ENCODE measurements at places on chromosomes 11 and 22.
A peak's percentile ranks its signal among the peaks of the same experiment; 100 is the strongest.

GRCh38 chr11:63564056-63564774, 1.0 kb upstream of the PLAAT2 start:
- peak; percentile 42 for DNase-seq

DNA sequence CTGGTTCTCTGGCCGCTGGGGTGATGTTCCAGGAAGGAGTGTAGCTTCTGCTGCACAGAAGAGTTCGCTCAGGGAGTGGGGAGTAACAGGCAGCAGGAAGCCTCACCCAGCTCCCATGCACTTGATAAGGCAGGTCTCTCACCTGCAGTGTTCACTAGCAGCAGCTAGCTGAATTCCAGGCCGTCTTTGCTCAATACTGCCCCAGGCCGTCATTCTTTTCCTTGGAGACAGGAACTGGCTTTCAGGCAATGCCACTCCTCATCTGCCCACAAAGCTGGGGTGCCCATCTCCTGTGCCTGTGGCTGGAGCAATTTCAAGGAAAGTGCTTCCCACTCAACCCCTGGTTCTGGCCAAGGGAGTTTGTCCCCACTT, 66.1 kb downstream of the ARHGAP42 start:
- DNase-seq = no peak

DNA sequence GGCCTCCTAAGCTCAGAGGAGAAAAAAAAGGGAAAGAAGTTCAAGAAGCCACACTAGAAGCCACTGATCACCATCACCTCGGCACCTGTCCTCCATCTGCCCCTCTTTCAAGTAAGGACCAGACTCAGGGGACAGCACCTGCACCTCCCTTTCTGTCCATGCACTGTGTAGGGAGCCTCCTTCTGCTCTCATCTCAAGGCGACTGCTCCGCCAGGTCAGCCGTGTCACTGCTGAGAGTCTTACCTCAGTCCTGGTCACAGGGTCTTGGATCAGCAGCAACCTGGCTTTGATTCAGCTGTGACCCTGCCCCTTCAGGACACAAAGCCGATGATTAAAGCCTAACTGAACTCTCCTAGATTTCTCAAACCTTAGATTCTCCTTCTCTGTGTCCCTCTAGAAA, 101.5 kb downstream of the ZNF280B start:
- DNase-seq = no peak

GRCh38 chr11:16605389-16605893, 133.0 kb upstream of the C11orf58 start:
- DNase-seq = no peak

- no peak for DNase-seq
These were observed 26.9 kb upstream of the OR56A1 start for GRCh38 chr11:6057452-6057851.

DNA sequence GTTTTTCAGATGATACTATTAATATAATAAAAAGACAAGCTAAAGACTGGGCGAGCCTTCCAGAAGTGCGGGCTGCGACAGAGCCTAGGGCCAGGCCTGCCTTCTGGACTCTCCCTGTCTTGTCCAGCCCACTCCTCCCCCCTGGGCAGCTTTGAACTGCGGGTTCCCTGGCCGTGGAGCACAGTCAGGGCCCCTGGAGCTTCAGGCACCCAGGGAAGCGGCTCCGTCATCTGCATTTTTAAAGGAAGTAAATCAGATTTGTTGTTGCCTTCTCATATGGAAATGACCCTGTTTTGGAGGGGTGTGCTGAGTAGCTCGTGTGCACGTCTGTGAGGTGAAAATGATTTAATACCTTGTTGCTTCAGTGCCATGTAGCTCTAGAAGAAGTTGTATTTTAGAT, 265.3 kb downstream of the TBC1D22A start:
- DNase-seq = no peak

GRCh38 chr11:9150926-9151325, 59.5 kb upstream of the SCUBE2 start:
- no peak for DNase-seq

GRCh38 chr11:118232659-118233058, 7.8 kb upstream of the JAML start:
- DNase-seq = no peak

DNA sequence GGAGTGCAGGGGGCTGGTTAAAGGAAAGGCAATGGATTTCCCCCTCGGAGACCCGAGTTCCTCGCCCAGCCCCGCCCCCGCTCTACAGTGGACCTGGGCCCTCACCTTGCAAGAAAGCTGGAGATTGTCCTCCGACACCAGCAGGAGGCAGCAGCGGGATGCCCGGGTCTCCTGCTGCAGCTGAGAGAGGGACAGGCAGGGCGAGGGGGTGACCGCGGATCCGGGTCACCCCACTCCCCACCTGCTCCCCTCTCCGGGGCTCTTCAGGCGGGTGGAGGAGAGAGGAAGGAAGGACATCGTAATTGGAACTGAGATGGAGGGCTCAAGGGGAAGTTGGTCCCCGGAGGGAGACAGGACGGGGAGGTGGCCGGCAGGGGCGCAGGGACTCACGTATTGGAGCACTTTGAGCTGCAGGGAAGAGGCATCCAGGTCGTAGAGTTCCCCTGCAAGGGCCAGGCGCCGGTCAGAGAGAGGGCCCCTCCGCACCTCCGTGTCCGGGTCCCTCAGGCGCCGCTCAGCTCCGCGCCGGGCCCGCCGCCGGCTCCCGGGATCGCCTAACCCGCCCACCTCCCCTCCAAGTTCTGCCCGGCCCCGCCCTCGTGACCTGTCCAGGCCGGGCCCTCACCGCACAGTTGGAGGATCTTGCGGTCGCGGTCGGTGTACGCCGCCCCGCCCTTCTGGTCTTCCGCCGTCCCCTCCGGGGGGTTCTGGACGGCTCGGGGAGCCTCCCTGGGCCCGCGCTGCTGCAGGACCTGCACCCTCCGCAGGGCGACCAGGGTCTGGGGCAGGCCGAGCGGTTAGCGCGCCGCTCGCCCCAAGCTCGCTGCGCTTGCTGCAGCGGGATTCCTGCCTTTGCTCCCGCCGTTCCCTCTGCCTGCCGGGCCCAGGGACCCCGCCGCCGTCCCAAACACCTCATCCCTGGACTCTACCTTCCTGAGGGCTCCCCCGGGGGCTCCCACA, 84.1 kb downstream of the PDE2A start:
- no peak for DNase-seq

Measured in putamen (tissue), 1 donor.